Mucosa of gallbladder (tissue), 1 donor: ENCODE measurements at places on chromosomes 1 and 21. TPM values are rescaled to one million over a fixed set of nuclear protein-coding genes. Genes with fewer than 3 reads are reported as not detected.
A peak's percentile ranks its signal among the peaks of the same experiment; 100 is the strongest.

DNA sequence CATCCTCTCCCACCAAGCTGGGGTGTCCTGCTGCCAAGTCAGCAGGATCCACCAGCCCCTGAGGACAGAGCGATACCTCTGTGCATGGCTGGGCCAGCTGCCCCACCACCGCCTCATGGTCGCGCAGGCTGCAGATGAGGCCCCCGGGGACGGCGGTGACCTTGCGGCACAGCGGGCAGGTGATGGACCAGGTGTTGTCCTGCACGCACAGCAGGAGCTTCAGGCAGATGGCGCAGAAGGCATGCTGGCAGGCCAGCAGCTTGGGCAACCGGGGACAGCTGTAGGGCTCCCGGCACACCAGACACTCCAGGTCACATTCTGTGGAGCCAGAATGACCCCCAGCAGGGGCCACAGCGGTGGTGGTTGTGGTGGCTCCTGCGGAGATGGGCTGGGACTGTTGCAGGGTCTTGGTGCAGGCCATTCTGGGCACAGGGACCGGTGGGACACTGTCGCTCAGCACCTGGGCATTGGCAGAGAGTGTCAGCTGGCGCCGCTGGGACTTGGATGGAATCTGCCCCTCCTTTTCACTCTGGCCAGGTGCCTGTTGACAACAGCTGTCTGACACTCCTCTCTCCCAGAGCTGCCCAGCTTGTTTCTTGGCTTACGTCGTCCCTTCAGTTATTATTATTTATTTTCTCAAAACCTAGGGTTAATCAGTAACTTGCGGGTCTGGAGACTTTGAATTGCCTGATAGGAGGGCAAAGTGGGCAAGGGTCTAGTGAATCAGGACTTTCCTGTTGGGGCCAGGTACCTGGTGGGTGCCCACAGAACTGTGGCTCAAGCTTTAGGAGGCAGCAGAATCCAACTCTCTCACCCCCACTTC, at the start of gene RNF186:
RNF186 (minus strand) TSS at position 603 of the 823 bp plus-strand sequence; CDS start at position 421, 182 bp downstream.
- peak; percentile 85 for DNase-seq

DNA sequence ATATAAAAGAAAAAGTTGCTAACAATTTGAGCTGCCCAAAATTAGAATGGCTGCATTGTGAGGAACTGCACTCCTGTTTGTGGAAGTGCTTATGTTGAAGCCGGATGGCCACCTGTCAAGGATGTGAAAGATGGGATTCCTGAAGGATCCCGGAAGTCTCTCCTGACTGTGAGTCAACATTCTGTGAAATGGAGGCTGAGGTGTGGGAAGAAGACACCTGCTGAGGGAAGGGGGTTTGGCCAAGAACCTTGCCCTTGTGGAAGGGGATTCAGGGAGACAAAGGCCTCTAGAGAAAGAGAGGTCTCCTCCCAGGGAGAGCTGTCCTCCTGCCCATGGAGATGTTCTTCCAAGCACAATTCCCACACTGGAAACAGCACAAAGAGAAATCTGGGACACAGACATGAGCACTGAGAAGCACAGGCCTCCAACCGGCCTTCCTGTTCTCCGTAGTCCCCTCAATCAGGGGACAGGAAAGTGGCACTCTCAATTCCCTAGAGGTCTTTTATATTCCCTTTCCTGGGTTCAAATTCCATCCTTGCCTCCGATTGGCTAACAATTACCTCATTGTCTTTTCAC, 70.5 kb downstream of the CD2 start:
- no peak for DNase-seq

GRCh38 chr1:245999697-246000637, 507.1 kb downstream of the SMYD3 start:
- no peak for DNase-seq

LCA5L gene
- total RNA-seq, result 2.7 TPM
